AG04449 (cell line): ENCODE measurements at places on chromosomes 4 and X.

GRCh38 chrX:132481449-132481848 is 7.4 kb downstream of the MBNL3 start:
- DNase-seq, result no peak

DNA sequence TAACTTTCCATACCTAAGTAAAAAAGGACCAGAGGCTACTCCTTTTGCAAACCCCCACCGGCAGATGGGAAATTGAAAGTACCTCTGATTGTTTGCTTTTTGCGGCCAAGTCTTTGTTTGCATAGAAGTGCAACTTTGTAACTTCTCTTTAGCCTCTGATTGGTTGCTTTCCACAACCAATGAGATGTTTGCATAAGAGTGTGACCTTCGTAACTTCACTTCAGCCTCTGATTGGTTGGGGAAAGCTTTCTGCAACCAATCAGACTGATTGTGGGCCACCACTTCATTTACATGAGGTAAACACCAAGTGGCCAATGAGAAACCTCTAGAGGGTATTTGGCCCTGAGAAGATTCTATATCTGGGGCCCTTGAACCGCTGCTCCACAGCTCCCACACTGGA is 48.8 kb upstream of the PGRMC1 start:
- DNase-seq, result no peak

- no peak for DNase-seq
Observed at GRCh38 chr4:124713185-124713592, 657 bp upstream of the ANKRD50 start.

DNA sequence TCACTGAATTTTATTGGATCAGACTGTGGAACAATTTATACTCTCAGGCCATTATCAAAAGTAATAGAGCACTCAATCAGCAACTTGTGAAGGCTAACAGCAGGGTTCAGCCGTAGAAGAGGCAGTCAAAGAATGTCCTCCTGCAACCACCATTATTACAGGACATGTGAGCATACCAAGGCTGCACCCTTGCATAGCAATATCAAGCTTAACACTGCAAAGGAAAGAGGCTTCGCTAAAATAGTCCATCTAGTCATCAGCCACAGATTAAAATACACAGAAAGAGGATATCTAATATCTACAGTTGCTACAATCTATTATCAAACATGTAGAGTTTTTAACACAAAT is 42.9 kb upstream of the TMPRSS11B start:
- no peak for DNase-seq

GRCh38 chrX:46200413-46200812 is 344.8 kb downstream of the ZNF674 start:
- no peak for DNase-seq

DNA sequence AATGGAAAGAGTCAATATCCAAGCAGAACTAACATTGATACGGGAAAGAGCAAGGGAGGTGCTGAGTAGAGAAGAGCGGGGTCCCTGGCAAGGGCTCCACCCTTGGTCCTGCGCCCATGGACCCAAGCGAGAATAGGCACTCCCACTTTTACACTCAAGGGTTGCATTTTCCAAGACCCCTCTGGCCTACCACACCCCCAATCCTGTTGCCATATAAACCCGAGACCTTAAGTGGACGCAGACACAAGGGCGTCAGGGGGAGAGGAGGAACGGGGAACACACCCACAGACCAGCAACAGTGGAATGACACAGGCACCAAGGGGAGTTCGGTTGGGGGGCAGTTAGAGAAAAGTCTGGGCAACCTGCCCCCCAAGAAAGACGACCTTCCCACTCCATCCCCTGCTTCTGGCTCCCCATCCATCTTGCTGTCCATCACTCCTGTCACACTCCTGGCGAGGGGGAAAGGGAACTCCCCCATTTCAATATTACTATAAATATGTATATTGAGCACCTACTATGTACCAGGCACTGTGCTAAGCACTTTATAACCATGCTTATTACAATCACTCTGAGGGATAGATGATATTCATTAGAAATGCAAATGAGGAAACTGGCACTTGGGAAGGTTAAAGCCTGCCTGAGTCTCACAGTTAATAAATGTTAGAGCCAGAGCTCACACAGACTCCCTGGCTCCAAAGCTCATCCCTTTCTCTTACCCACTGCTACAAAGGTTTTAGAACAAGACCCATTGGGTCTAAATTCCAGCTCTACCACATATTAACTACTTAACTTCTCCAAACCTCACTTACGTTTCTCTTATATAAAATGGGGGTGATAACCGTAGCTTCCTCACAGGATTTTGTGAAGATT is 51.7 kb downstream of the SCD5 start:
- no peak for DNase-seq

DNA sequence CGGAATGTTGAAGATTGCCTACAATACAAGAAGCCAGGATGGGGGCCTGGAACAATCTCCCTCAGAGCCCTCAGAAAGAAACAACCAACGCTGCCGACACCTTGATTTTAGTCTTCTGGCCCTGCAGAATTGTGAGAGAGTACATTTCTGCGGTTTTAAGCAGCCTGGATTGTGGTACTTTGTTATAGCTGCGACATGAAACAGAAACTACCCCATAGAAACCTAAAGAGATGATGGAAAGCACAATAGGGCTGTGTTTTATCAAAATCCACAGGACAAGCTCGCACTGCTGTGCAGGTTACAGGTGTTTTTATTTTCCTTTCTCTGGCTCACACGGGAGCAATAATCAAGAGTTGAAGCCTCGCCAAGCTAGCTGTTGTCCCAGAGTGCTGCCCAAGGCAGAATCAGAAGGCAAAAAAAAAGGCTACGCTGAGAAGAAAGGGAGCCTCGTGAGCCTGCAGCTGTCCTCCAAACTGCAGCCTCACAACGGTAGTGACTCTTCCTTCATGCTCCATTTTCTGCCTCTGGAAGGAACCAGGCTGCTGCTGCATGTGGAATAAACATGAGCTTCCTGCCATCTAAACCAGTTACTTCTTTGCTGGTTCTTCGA is 232.4 kb downstream of the LDB2 start:
- no peak for DNase-seq

DNA sequence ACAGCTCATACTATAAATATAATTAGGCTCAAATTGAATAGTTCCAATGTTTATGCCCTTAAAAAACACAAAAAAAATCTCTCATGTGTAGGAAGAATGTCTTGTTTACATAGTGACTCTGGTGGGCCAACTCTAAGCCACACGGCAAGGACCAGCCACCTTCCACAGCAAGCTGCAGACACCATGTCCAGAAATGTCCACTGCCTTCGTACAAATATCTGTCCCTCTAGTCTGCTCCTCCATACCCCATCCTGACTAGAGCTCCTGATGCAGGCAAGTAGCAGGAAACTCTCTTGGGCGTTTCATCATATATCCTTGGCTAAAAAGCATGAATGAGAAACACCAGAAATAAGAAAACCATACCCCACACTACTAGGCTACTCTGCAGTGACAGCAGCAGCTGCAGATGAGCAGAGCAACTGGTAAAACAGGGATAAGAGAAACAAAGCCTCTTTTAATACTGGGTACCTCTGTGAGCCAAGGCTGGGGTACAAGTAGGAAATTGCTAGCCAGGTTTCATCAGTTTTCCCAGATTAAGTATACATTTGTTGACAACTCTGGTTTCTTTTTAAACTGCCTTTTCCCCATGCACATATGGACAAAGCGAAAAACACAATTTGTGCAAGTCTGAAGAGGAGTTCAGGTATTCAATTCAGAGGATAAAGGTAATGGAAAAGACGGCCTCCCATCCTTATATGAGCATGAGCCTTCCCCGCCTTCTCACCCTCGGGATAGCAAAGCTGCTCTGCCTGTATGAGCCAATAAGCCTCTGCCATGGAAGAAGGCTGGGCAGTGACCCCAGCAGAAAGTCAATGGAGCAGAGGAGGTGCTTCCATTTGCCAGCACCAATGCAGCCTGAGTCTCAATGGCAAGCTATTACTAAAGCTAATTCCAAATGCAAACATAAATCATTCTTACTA is 245.4 kb downstream of the DCLK2 start:
- no peak for DNase-seq

- DNase-seq, result no peak
Observed at GRCh38 chr4:144509088-144510015, 136.6 kb upstream of the HHIP start.

- DNase-seq, result no peak
Observed at GRCh38 chr4:8609406-8609805, 16.8 kb downstream of the CPZ start.

DNA sequence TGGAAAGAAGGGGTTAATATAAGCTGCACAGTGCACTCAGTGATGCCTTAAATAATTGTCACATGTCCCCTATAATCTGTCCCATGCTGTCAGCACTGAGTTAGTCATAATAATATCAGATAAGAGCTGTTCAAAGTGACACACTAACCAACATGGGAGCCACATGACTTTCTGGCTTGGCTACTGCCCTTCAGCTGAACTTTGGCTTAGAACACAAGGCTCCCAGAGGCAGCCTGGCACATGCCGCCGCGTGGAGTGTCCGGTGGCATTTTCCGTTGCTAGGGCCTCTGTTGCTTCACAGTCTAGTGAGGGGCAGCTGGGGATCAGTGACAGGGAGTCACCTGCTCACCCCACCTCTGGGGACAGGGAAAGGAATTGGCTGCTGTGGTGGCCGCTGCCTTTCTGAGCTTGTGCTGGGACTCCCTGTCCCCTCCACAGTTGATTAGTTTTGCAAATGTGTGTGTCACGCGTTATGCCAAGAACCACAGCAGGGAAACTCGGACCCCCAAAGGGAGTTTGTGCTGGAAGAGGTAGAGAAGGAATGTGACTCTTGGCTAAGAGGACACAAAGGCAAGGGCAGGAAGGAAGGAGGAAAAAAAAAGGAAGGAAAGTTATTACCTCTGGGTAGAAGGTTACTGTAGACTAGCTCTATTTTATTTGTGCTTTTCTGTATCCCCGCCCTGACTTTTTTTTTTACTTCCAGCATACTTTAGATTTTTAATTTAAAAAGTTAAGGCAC is 41.1 kb upstream of the PPARGC1A start:
- DNase-seq, result no peak

GRCh38 chr4:77352192-77352591 is 195.2 kb downstream of the CCNG2 start:
- DNase-seq, result no peak

GRCh38 chr4:8167291-8167690 is 8.7 kb upstream of the ABLIM2 start:
- no peak for DNase-seq

DNA sequence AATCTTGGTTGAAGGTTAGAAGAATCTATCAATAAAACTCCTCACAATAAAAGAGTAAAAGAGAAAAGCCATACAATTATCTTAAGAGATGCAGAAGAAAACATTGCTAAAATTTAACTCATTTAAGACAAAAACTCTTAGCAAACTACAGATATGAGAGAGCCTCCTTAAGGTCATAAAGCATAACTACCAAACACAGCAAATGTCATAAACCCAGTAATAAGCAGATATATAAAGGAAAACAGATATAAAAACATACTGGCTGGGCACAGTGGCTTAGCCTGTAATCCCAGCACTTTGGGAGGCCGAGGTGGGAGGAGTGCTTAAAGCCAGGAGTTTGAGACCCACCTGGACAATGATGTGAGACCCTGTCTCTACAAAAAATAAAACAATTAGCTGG is 165.3 kb downstream of the FAM13A start:
- no peak for DNase-seq

GRCh38 chr4:24559889-24560288 is 24.5 kb downstream of the DHX15 start:
- DNase-seq, result no peak

- DNase-seq, result no peak
Observed at GRCh38 chr4:19514276-19515070, 737.2 kb upstream of the SLIT2 start.

- no peak for DNase-seq
Observed at GRCh38 chrX:153411255-153411987, at the start of gene ZFP92. Gene ZFP92, plus strand, starts transcription at chrX:153411472. Its CDS starts 6,851 bp downstream, at chrX:153418323.

- DNase-seq, result no peak
Observed at GRCh38 chr4:138592796-138593195, 350.6 kb upstream of the SLC7A11 start.

DNA sequence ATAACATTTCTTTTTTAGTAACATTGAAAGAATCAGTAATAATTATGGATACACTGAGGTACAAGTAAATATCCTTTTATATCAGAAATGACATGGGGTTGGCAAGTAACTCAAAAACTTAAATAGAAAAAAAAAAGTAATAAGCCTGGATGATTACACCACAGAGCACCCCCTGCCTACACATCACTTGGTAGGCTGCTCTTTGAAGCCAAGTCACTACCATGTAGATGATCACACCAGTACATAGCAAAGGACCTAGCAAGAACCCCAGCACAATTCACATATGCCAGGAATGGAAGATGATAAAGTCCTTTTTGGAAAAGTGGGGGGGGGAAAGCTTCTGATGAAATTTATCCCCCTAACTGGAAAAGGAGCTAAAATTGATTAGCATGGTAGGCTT is 56.9 kb downstream of the METTL14 start:
- no peak for DNase-seq

DNA sequence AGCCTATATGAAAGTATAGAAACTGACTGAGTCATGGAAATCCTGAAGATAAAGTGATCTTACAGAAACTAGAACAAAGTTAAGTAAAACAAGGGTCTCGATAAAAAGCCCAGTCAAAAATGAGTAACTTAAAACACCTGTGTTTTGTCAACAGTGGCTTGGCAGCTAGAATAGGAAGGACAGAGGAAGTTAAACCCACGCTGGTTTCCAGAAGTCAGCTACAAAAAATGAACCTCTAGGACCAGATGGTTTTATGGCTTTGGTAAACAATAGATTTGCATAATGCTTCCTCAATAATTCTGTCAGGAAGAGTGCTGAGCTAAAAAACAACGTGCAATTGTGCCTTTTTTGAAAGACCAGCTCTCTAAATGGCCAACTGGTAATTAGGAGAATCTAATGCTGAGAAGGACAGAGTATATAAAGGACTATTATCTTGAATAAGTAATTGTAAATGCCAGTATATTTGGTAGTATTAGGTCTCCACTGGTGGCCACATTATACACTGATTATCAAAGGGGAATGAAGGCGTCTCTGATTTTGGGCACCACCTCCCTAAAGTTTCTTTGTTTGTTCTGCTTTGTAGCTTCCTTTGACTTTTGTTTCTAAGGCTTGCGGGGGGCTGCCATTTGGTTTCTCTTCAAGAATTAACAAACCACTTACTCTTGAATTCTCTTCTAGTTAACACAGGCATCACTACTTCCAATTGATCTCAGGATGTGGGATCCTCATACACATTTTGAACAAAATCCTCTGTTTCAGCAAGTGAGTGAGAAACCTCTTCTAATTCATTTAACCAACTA is 72.2 kb upstream of the PPP3CA start:
- no peak for DNase-seq

DNA sequence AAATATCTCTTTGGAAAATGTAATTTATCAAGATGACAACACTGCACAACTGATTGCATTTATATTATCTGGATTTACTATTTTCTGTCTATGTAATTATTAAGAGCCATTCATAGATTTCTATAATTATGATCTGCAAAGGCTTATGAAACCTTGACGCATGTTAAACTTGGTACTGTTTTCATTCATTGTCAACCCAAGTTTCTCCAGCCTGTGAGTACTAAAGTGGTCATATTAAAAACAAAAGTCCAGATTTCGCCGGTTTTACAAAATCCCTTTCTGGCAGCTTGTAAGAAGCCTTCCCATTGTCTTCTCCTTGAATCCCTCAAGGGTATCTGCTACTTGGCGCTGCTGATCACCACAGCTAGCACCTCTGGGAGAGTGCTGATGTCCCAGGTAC is 19.7 kb upstream of the GRPR start:
- DNase-seq, result no peak

GRCh38 chrX:98068024-98068580 is 1184.4 kb downstream of the RPA4 start:
- no peak for DNase-seq
